Skeletal muscle cell (primary cell): ENCODE measurements at places on chromosomes 2 and 18.

GRCh38 chr18:10046178-10046807 lies 132.5 kb downstream of the VAPA start:
- no peak for DNase-seq

GRCh38 chr2:167863377-167863776 lies 384.0 kb downstream of the STK39 start:
- DNase-seq = no peak

DNA sequence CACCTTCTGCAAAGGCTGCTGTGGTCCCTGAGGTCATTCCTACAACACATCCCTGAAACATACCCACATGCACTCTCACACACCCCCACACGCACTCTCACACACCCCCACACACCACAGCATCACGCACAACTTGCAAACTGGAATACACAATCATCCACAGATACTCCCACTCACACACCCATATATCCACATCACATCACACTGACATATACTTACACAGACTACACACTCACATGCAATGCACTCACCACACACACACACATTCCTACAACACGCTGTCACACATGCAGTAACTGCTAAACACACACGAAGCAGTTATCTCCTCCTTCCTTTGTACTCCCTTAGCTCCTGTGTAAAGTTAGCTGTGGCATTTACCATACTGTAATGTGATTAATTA lies 57.1 kb upstream of the PKDCC start:
- peak; percentile 36 for DNase-seq

DNA sequence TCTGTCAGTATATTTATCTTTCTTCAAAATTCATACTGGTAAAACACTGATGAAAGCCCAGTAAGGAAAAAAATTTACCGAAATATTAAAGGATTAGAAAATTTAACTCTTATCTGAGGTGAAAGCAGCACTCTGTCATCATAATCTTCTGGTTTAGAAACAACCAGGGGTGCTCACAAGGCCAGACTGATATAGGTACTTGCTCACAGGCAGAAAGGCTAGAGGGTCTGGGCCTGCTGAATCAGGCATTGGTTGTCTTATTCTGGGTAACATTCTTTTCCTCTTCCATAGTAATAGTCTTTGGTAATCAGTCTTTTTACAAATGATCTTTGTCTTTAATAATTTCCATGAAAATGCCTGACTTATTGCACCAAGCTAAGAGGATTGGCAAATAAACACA lies 221.4 kb upstream of the TFPI start:
- no peak for DNase-seq

DNA sequence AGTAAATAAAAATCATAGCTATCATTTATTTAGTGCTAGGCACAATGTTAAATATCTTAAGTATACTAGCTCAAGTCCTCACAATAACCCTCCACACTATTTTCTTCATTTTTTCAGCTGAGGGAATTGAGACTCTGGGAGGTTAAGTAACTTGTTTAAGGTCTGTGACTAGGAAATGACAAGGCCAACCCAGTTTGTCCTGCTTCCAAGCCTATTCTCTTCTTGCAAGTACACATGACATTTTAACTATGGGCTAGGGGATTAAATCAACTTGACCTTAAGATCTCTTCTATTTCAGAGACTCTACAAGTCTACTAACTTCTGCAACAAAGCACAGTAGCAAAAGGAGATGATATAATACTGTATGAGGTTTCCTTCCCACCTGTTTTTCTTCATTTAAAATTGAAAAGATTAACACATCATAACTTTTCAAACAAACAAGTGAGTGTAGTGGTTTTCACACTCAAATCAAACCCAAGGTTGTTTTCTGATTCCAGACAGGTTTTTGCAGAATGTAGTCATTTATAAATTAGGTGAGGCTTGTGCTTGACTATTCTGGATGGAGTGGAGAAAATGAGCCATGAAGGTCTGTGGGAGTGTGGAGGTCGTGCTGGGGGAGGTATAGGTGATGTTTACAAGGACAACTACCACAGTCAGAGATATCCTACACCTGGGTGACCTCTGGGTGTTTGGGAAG lies 57.0 kb downstream of the CD28 start:
- no peak for DNase-seq

- no peak for DNase-seq
Observed at GRCh38 chr2:63740943-63741342, 100.8 kb upstream of the UGP2 start.

- DNase-seq = no peak
Observed at GRCh38 chr2:26716340-26716739, 23.8 kb downstream of the KCNK3 start.

GRCh38 chr2:6694555-6694954 lies 171.2 kb downstream of the CMPK2 start:
- DNase-seq = no peak

DNA sequence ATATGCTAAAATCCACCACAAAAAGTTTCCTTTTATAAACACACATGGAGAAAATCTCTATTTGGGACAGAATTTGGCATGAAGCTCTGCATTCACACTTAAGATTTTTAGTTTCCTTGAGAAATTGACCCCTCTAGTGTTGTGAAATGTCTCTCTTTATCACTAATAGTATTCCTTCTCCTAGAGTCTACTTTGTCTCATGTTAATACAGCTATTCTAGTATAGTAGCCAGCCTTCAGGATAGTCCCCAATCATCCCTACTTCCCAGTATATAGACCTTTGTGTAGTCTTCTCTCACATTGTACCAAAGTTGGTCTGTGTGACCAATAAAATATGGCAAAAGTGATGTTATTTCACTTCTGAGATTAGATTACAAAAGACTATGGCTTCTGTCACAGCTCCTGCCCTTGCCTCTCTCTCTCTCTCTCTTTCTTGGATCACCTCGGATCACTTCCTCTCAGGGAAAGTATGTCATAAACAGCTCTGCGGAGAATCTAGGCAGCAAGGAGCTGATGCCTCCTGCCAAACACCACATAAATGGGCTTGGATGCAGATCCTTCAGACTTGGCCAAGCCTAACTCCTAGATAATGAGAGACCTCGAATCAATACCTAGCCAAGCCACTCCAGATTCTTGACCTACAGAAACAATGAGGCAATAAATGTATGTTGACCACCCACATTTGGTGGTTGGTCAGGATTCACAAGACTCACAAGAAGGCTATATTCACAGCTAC lies 59.7 kb upstream of the NABP1 start:
- DNase-seq = no peak

DNA sequence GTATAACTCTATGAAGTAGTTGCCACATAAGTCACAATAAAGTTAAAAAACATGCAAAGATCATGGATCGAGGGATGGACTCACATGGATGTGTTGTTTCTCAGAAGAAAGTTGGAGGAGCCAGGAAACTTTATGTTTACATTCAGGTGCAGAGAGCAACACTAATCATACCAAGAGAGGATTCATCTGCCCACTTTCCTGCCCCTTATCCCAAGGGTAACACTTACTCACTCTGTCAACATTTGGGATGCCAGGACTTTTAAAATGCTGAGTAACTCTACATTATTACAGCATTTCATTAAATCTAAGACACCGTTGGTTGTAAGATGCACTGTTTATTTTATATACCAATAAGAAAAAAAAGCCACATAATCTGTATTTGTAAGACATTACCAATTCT lies 170.4 kb downstream of the KCNE4 start:
- peak; percentile 67 for DNase-seq

- no peak for DNase-seq
Observed at GRCh38 chr2:31888550-31888949, 122.3 kb downstream of the MEMO1 start.

GRCh38 chr18:38318416-38318815 lies 752.8 kb upstream of the CELF4 start:
- no peak for DNase-seq

DNA sequence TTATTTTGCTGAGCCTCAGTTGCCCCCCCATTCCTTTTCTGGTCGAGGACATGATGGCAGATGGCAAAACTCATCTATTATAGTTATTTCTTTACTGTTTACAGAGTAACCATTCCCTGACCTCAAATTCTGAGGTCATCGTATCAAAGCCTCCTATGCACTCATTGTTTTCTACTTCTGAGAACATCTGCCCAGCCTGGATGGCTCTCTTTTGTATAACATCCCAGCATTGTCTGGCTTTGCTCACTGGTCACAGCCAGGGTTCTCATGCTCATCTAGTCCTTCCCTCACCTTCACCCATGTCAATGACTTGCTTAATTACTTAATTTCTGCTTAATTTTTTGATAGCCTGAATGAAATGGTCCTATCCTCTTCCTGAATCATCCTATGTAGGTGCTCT lies 472.1 kb downstream of the PARD3B start:
- DNase-seq = no peak

GRCh38 chr2:45026924-45027450 lies 17.7 kb upstream of the SIX2 start:
- no peak for DNase-seq

DNA sequence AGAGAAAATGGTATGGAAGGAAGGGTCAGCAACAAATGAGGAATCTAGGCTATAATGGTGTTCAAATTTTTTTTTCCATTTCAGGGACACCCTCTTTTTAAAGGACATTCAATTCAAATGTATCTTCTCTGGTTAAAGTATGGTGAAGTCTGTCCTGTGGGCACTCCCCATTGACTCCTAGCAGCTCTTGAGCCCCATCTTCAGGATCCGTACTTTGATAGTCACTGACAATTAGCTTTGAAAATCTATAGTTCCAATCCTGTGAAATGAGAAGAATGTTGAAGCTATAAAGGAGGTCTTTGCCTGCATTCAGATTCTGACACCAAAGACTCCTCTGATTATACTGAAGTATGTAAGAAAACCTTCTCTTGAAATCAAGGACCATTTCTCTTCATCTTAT lies 43.3 kb downstream of the KCNH7 start:
- no peak for DNase-seq

GRCh38 chr2:86764661-86765309 lies 25.9 kb downstream of the CD8A start:
- peak; percentile 10 for DNase-seq

GRCh38 chr2:158094487-158095092 lies 7.1 kb upstream of the UPP2 start:
- DNase-seq = no peak

GRCh38 chr2:7292154-7292691 lies 375.0 kb downstream of the RNF144A start:
- no peak for DNase-seq

- DNase-seq = peak; percentile 42
Observed at GRCh38 chr2:162890690-162891311, 52.2 kb upstream of the KCNH7 start.

DNA sequence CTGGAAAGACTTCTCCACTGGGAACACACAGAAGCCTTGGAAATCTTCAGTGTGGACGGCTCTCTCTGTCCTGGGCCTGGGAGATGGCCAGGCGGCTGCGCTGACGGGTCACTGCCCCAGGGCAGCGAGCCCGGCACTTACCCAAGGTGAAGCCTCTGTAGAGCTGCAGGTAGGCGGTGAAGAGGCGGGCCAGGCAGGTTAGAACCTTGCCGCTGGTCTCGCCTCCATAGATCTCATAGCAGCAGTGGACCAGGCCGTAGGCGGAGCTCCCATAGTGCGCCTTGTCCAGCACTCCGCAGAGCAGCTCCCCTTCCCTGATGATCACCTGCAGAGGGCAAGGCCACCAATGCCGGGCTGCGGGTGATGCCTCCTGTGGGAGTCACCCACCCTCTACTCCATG lies 53.0 kb downstream of the POLR1A start:
- DNase-seq = no peak

DNA sequence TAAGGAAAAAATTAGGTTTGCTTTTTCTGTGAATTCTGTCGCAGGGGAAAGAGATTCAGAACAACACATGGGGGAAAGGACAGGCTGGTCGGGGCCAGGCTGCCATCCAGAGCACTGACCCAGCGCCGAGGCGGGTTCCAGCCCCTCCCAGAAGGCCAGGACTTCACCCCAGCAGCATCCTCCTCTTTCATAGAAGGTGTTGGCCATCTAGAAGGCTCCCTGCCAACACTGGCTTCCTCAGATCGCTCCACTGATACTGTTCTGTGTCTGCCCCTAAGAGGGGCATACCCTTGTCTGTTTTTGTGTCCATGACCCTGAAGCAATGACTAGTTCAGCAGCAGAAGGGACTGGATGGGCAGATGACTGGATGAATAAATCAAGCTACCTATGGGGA lies 144.5 kb downstream of the HDAC4 start:
- DNase-seq = no peak
